ENCODE measurements at places on chromosomes 16 and 17.

- peak; percentile 92 for DNase-seq
These were observed 10.5 kb upstream of the TEKT3 start for GRCh38 chr17:15351925-15352324.

GRCh38 chr17:72462407-72462806, 341.6 kb downstream of the SOX9 start:
- DNase-seq: no peak

DNA sequence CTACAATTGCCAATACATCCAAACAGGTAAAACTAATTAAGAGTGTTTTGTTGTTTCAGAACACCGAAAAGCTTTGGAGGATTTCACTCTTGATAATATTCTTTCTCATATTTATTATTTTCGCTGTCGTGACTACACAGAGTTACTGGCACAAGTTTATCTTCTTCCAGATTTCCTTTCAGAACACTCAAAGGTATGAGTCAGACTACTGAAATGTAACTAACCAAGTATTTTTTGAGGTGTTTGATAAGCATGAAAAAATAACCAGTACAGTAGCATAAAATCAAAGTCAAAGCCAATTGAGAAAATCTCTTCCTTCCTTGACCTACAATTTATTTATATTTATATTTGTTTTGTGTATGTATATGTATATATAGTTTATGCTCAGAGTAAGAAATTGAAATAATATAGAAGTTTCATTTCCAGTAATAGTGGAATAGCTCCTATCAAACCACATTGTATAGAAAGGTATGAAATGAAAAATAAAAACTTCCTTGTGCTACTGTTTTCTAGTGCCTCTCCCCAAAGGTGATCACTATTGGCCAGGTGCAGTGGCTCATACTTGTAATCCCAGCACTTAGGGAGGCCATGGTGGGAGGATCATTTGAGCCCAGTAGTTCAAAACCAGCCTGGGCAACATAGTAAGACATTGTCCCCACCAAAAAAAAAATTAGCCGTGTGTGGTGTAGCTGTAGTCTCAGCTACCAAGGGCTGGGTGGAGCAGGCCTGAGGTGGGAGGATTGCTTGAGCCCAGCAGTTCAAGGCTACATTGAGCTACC, 10.9 kb downstream of the RAD51C start:
- peak; percentile 40 for DNase-seq

DNA sequence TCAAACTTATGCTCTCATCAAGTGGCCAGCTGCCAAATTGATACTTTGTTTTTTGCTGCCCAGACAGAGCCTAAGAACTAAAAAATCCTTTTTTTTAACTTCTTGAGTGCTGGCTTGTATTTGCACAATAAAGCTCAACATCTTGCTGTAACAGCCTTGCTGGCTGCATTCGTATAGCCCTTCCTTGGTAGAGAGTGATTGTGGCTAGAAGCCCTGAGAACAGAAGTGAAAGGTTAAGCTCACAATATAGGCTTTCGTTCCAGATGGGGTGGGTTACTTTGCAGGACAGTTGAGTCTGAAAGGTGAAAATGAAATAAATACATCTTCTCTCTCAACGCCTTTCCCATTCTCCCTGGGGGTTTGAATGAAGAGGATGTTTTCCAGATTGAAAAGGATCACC, 278.8 kb downstream of the HS3ST3B1 start:
- no peak for DNase-seq

Data from adipocyte (in vitro differentiated cells).